Gastroesophageal sphincter (tissue), 4 donors: ENCODE measurements at places on chromosomes 13 and 19.

DNA sequence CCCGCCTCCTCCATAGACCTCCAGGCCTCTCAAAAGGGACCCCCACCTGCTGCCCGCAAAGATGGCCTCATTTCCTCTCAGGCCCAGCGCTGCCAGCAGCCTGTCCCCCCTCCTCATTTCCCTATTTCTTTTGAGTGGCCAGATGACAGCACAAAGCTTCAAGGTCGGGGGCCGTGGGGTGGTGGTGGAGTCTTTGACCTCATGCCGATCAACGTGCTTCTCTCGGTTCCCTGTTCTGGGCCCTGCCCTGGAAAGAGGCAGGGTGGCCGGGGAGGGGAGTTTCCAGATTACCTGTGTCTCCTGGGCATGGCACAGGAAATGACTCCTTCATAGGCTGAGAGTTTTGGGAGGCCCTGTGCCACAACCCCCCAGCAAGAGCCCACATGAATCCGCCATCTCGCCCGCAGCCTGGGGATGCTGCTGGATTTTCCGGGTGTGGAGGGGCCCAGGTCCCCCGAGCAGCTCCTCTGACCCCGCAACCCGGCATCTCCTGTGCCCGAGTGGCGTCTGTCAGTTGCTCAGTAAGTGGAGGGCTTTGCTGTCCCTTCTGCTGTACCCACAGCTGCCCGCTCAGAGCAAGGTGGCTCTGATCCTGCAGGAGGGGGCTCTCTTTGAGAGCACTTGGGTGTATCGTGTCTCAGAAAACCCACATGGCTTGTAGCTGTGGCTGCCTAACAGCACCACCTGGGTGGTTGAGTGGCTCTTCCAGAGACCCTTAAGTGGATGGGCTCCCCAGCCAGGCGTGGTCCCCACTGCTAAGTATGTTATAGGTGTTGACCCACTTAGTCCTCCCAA, 139.4 kb downstream of the SIPA1L3 start:
- no peaks in the 10 kb centered on the region for H3K27me3 ChIP-seq
- H3K27ac ChIP-seq: no peak overlapping the region
- H3K4me3 ChIP-seq: no peak overlapping the region
- no peaks in the 10 kb centered on the region for H3K4me1 ChIP-seq

DNA sequence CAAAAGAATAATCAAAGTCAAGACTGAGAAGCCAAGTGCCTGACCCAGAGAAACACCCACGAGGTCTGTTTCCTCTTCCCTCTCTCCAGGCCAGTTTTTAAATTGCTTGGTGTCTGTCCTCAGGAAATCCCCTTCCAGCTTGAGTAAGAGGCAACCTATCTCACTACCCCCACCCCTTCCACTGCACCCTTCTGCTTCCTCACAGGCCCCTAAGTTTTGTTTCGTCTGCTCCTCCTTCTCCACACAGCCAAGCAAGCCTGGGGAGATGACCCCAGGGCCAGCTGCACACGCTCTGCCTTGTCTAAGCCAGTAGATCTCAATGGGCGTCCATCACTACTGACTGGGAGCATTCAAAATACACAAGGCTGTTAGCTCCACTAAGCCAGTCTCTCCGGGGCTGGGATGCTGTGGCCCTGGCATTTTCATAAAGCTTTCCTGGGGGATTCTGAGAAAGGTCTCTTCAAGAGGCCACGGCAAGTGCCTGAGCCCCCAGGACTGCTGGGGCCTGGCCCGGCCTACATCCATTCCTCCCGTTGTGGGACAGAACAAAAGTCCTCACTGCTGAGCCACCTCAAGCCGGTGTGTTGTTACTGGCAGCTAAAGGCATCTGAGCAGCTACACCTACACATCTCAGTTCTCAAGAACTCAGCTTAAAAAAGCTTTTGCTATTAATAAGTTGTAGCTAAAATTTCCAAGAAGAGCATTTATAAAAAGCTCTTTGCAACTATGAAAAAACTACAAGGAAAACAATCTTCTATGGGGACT, 14.9 kb upstream of the IL4I1 start:
- H3K4me1 ChIP-seq: peaks cover 34% of the 10 kb centered on the region
- no peak overlapping the region for H3K4me3 ChIP-seq
- peak; percentile 40 for ATAC-seq
- no peaks in the 10 kb centered on the region for H3K27me3 ChIP-seq
- peak overlapping the region; percentile 22 for H3K27ac ChIP-seq
- peaks cover 77% of the 10 kb centered on the region for H3K36me3 ChIP-seq

DNA sequence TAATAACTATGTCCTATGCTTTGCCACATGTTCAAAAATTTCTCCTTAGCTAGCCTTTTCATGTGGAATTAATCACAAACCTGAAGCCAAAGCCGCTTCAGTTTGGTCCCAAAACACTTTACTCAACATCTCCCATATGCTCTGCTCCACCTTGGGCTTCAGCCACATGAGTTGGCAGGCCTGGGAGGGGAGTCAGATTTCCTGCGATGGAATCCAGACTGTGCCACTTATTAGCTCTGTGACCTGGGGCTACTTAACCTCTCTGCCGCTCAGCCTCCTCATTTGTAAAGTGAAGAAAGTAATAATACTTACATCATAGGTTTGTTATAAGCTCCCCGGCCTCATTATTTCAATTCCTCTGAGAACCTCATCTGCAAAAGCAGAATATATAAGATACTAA, 272.0 kb downstream of the LMO7 start:
- H3K4me3 ChIP-seq: no peak overlapping the region
- no peaks in the 10 kb centered on the region for H3K36me3 ChIP-seq
- peak; percentile 51 for ATAC-seq
- H3K27ac ChIP-seq: peak overlapping the region; percentile 70
- H3K4me1 ChIP-seq: peaks cover 15% of the 10 kb centered on the region
- H3K27me3 ChIP-seq: no peaks in the 10 kb centered on the region

DNA sequence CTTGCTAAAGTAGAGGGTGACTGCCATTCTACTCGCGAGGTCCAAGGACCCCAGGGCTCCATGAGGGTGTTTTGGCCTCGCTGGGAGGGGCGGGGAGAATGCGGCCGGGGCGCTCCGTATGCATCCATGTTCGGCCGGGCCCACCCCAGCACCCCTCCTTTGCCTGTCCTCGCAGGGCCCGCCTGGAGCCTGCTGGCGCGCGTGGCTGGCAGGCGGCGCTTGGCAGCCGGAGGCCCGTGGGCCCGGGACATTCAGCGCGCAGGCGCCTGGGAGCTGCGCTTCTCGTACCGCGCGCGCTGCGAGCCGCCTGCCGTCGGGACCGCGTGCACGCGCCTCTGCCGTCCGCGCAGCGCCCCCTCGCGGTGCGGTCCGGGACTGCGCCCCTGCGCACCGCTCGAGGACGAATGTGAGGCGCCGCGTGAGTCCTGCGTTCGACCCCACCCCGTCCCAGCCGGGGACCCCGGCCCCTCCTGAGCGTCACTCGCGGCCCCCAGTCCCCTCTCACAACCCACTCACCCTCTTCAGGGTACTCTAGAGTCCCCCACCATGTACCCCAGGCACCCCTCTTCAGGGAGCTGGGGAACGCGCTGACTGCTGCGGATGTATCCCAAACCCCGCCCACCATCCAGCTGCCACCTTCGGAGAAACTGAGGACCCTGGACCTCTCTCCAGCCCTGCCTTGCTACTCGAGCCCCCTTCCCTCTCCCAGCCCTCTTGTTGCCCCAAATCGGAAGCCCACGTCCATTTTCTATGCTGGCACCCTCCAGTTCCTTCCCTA, 4.1 kb downstream of the DLL3 start:
- H3K4me1 ChIP-seq: peaks cover 40% of the 10 kb centered on the region
- no peaks in the 10 kb centered on the region for H3K36me3 ChIP-seq
- ATAC-seq: peak; percentile 77
- H3K4me3 ChIP-seq: no peak overlapping the region
- H3K27ac ChIP-seq: no peak overlapping the region
- peaks cover 100% of the 10 kb centered on the region for H3K27me3 ChIP-seq

DNA sequence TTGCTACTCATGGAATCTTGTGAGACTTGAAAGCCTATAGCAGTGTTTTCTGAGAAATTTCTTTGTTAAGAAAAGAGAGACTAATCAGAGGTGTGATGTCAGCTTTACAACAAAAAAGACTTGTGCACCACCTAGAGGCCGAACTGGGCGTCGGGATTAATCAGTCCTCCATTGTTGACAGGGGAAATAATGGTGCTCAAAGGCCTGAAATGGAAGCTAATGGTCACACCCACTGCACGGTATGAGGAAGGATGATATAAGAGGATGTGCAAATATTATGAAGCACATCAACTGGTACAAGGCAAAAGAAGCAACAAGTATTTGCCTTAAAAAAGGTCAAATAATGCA, 480.2 kb upstream of the MIR17HG start:
- no peak overlapping the region for H3K27ac ChIP-seq
- no peaks in the 10 kb centered on the region for H3K36me3 ChIP-seq
- peak; percentile 46 for ATAC-seq
- no peaks in the 10 kb centered on the region for H3K4me1 ChIP-seq
- no peak overlapping the region for H3K4me3 ChIP-seq

DNA sequence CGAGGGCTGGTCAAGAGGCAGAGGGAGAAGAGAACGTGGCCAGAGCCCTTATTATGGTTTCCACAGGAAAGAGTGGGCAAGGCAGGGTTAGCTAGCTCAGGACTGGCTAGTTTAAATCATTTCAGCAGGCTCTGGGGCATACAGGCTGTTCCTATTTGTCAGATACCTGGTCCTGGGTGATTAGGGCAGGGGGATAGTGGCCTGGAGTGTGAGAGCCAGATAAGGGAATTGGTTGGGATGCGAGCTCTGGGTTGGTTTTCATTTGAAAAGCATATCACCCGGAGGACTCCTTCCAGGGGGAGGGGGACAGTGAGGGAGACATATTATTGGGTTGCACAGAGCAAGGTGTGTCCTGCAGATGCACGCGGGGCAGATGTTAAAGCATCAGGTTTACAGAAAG, 75.3 kb upstream of the CLDN10 start:
- no peaks in the 10 kb centered on the region for H3K4me1 ChIP-seq
- H3K36me3 ChIP-seq: no peaks in the 10 kb centered on the region
- H3K27me3 ChIP-seq: peaks cover 5% of the 10 kb centered on the region
- H3K4me3 ChIP-seq: no peak overlapping the region

- no peak overlapping the region for H3K4me3 ChIP-seq
- no peaks in the 10 kb centered on the region for H3K27me3 ChIP-seq
- H3K36me3 ChIP-seq: peaks cover 50% of the 10 kb centered on the region
- ATAC-seq: no peak
- H3K4me1 ChIP-seq: no peaks in the 10 kb centered on the region
Observed at GRCh38 chr19:38922482-38922881, 8.1 kb downstream of the SARS2 start.

GRCh38 chr19:48329167-48329891, 4.0 kb downstream of the EMP3 start:
- H3K27me3 ChIP-seq: no peaks in the 10 kb centered on the region
- ATAC-seq: no peak
- H3K4me3 ChIP-seq: no peak overlapping the region
- H3K4me1 ChIP-seq: no peaks in the 10 kb centered on the region
- peaks cover 37% of the 10 kb centered on the region for H3K36me3 ChIP-seq

DNA sequence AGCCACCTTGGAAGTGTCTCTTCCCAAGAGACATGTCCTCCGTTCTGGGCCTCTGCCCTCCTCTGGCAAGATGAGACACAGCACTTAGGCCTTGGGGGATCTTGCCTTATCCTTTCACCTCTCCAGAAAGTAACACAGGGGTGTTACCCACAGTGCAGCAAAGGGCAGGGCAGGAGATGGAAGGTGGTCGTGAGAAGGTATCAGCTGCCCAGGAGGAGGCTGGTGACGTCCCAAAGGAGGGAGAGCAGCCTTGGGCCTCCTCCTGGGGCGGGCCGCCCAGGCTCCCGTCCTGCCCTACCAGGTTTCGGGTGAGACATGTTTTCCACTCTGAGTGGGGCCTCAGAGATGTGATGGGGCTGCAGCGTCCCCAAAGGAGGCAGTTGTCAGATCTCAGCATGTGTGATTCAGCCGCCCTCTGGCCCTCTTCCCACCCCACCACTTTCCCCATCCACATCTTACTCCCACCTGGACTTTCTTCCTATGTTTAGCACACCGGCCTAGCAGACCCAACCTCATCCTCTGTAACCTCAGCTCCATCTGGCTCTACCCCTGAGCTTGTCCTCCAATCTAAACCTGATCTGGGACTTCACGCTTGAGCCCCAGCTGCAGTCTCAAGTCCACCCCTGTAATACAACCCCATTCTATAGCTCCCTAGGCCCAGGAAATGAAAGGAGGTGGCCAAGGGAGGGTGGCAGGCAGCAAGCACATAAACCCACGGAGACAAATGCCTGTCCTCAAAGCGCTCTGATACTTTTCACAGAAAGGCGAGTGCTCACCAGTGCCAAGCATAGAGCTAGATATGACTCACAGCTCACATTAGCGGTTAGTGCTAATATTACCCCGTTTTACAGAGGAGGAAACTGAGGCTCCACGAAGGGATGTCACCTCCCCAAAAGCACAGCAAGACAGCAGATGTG, 9.3 kb downstream of the POU2F2 start:
- no peaks in the 10 kb centered on the region for H3K36me3 ChIP-seq
- H3K4me1 ChIP-seq: peaks cover 5% of the 10 kb centered on the region
- no peak overlapping the region for H3K4me3 ChIP-seq
- no peak for ATAC-seq

DNA sequence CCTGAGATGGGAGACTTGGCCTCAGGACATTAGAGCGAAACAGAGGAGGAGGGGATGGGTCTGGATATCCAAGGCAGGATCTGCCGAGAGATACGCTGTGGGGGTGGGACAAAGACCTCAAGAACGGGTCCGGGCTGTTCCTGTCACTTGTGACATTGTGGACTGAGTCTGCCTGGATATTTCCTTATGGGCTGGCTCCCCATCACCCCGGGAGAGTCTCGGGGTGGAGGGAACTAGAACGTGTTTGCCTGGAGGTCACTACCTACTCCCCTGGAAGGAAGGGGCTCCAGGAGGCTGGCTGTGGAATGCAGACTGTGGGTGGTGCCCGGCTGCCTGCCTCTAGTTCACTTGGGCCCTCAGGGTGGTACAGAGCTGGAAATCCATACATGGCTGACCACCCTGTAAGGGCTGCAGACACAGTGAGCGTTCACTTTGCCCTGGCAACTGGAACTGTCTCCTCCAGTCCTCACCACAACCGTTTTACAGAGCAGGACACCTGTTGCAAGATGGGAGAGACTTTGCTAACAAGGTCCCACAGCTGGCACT, 26.4 kb downstream of the DNM2 start:
- H3K4me3 ChIP-seq: no peak overlapping the region
- no peaks in the 10 kb centered on the region for H3K36me3 ChIP-seq
- ATAC-seq: no peak
- H3K27me3 ChIP-seq: no peaks in the 10 kb centered on the region
- H3K4me1 ChIP-seq: no peaks in the 10 kb centered on the region
- no peak overlapping the region for H3K27ac ChIP-seq

DNA sequence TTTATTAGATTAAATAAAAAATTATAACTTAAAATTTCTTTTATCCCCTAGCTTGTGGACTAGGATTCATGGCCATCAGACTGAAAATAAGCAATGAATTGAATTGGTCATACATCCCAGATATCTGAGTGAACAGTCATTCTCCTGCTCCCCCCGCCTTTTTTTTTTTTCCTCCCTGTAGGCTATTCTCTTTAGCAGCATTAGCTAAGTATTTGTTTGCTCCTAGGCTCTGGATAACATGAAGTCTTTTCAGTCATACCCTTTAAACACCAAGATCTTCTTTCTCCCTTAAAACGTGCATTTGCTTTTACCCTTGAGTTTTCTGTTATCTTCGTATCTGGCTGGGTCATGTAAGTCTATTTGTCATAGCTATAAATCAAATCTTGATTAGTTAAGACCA, 866.7 kb upstream of the SPRY2 start:
- ATAC-seq: no peak
- no peaks in the 10 kb centered on the region for H3K36me3 ChIP-seq
- no peak overlapping the region for H3K4me3 ChIP-seq
- no peaks in the 10 kb centered on the region for H3K27me3 ChIP-seq
- H3K4me1 ChIP-seq: no peaks in the 10 kb centered on the region
- H3K27ac ChIP-seq: no peak overlapping the region
